ENCODE measurements at places on chromosomes 3 and 15.

GRCh38 chr3:134028486-134029255 is 1.1 kb downstream of the SLCO2A1 start:
- DNase-seq = no peak

- DNase-seq = no peak
Measured at GRCh38 chr3:18527691-18528090, 102.6 kb upstream of the SATB1 start.

DNA sequence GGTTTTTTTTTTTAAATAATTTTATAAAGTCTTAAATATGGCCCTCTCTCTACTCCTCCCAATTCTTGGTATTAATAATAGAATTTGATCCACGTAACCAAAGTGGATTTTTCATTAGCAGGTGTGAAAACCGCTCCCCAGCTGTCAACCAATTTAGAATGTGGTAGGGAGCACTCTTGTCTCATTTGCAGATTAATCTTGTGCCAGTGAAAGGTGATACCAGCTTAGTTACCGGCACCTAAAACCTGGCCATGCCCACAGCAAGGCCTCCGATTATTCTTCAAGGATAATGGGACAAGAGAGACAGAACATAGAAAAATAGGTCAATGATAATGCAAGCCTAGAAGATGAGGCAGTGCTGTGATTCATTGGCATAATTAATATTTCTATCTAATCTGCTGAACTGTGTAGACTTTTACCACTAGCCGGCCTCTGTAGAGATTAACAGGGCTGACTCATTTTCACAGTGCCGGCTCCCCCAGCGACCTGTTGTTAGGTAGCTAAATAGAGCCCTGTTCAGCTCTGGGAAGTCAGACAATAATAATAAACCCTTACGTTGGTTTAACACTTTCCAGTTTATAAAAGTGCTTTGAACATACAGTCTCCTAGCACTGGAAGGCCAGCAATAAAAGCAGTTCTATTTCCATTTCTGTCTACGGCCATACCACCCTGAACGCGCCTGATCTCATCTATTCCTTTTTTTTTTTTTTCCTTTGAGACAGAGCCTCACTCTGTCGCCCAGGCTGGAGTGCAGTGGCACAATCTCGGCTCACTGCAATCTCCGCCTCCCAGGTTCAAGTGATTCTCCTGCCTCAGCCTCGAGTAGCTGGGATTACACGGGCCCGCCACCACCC is 102.9 kb downstream of the SHQ1 start:
- no peak for DNase-seq

DNA sequence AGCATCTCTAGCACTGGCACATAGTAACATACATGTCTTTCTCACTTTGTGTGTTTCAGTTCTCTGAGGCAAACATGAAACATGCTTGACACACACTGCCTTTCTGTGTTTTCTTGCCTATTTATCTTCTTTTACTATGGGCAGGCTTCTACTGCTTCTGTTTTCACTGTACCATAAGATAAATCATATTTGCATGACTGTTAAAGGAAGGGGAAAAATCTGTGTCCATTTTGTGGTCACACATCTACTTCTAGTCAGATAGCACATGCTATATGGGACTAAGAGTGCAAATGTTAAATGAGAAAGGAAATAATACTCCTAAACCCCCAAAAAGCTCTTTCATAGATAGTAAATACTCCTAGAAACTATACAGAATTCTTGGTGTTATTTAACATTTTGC is 386.4 kb downstream of the ZBTB20 start:
- no peak for DNase-seq

DNA sequence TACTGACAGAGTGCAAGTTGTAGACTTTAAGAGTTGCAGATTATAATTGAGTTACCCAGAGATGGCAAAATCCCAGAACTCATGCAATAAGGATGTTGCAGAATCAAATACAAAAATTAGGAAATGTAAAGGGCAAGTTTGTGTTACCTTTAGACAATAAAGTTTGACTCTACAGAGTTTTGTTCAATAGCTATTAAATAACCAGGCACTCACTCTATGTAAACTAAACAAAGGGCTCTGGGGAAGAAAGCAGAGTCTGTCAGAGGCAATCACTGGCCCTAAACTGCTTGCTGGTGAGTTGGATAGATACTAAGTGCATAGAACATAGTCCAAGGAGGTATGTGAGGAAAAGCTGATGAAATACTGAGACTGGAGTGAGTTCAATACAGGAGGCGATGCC is 40.0 kb upstream of the PLCL2 start:
- peak; percentile 6 for DNase-seq

- DNase-seq = no peak
Measured at GRCh38 chr3:93904568-93904967, 69.1 kb downstream of the PROS1 start.

- no peak for DNase-seq
Measured at GRCh38 chr3:37736624-37737023, 125.1 kb upstream of the CTDSPL start.

DNA sequence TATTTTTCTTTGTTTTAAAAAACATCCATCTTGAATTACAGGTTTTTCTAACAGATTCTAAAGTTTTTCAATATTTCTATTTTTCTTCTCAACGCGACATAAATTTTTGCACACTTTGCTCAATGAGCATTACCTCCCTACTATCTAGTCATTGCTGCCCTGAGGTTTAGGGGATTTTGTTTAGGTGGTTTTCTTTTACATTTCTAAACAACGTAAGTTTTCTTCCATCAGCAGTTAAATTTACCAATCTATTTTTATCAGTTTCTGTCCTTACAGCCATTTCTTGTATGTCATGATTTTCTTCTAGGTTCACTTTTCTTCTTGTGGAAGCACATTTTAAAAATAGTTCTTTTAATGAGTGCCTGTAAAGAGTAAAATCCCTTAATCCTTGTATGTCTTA is 49.2 kb upstream of the CCR2 start:
- no peak for DNase-seq

DNA sequence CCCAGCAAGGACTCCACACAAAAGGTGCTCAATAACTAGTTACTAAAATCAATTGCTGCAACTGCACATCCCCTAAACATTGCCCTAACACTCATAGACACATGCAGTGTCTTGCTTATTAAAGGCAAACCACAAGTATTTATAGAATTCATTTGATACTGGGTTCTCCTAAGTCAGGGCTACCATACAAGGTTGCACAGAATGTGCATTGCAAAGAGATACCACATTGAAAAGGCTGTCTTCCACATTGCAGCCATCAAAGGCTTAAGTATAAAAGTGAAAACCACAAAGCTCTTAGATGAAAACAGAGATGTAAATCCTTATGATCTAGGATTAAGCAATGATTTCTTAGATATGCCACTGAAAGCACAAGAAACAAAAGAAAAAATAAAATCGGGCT is 33.6 kb upstream of the TOPAZ1 start:
- no peak for DNase-seq

DNA sequence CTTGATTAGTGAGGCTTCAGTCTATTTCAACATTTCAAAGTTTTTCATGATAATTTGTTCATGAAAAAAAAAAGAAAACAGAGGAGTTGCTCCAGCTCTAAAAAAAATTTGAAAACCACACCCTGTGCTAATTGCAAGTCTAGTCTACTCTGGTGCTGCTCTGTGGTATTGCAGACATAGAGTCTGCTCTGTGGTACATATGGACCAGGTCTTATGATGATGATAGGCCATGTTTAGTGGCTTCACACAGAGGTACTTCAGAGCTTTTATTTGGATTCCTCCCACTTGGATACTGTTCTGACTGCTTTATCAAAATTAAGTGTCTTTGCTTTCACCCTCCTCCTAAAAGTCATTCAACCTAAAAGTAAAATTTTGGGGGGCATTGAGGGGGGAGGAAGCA is 160.8 kb downstream of the ALCAM start:
- no peak for DNase-seq

GRCh38 chr3:157956850-157957249 is 149.4 kb downstream of the SHOX2 start:
- DNase-seq = no peak

- DNase-seq = no peak
Measured at GRCh38 chr15:67508407-67508806, 12.5 kb upstream of the C15orf61 start.

GRCh38 chr3:17238023-17238422 is 353.3 kb downstream of the PLCL2 start:
- peak; percentile 29 for DNase-seq

DNA sequence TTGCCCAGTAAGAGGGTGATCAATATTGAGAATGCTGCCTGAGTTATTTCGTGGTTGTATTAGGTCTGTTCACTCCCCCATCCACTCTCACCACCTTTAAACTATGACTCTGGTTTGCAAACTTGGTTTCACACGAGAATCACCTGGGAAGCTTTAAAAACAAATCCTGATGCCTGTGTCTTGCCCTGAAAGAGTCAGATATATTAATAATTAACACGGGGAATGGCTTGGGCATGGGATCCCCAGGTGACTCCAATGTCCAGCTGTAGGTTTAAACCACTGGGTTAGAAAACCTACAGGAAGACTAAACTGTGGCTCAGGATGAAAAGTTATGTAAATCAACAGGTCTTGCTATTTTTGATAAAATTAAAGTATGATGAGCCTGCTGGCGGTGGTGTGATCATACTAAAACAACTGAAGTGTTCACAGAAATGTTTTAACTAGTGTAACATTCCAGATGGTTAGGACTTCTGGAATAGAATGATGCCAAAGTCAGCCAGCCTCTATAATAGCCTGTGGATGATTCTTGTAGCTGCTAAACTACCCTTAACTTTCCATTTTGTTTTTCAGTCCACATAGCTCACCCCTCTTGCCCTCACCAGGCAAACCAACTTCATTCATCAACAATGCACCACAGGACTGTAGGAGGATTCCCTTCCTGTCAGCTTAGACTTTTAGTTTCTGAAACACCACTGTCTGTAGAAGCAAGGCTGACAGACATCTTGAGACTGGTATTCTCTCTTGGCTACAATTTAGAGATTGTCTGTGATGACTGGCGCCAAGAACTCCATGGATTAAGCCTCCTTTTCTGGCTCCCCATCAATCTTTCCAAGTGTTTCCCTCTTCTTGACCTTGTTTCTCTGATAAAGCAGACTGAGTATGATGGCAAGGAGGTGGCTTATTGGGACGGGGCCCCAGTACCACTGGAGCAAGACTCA is 119.1 kb upstream of the ADAMTS9 start:
- DNase-seq = no peak

DNA sequence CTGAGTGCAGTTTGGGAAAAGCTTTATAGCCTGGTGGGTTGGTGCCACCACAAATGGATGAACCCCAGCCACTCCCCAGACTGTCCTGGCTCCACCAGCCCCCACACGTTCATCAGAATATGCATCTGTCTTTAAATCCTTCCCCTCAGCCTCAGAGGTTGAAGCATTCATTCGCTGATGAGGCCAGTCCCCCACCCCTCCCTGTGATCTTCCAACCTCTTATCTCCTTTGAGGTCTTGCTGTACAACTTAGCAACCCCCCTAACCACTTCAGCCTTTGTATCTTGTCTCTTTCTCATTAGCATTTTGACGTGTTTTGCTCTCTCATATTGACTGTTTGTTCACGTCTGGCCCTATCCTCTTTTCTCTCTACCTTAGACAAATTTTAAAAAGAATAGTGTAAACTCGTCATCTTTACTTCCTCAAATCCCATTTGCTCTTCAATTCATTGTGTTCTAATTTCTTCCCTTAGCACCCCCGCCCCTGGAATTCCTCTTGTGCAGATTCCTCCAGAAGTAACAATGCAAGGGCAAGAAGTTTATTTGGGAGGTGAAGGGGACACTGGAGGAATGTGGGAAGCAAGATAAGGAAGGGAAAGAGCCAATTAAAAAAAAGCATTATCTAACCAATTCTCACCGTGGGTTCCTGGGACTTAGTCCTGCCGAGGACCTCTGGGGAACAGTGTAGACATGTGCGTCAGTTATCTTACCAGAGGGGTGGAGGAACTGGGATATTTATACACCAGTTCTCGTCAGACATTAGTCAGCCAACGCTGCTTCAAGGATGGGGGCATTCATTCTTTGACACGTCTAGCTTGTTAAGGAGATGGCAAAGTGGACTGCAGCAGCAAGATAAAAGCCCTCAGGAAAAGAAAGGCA is 38.6 kb downstream of the MOBP start:
- no peak for DNase-seq

- DNase-seq = no peak
Measured at GRCh38 chr3:89957451-89957850, 850.0 kb downstream of the EPHA3 start.

DNA sequence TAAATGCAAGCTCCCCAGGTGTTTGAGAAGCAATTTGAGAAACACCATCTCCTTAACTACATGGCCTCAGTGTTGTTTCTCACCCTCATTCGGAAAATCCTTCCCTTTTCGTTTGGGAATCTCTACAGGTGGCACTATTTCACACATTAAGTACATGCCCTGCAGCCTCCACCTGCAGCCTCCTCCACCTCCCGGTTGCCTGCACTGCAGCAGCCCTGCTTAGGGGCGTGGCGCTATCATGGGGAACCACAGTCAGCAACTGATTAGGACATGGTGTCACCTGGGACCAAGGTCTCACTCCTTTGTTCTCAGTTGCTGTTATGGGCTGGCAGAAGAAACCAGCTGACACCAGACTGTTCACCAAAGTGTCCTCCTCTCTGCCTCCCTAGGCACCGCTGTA is 11.7 kb upstream of the ZNF774 start:
- no peak for DNase-seq

GRCh38 chr15:67722030-67722817 is 103.1 kb upstream of the SKOR1 start:
- no peak for DNase-seq

GRCh38 chr3:128411574-128412064 is 55.1 kb downstream of the DNAJB8 start:
- DNase-seq = no peak

DNA sequence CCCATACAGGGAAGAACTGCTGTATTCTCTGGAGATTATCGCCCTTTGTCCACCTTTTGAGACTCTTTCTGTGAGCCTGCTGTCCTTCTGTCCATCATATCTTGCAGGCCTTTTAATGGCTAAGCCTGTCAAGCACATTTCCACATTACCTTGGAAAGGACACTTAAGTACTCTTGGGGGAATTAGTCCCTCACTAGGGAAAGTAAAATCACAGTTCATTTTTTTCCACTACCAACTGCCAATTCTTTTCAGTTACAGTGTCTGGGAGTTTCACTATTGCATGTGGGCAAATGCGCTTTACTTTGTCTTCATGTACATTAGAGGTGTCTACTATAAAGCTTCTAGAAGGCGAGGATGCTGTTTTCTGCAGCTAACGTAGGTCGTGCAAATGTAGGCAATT is 242.1 kb downstream of the NSUN3 start:
- no peak for DNase-seq

DNA sequence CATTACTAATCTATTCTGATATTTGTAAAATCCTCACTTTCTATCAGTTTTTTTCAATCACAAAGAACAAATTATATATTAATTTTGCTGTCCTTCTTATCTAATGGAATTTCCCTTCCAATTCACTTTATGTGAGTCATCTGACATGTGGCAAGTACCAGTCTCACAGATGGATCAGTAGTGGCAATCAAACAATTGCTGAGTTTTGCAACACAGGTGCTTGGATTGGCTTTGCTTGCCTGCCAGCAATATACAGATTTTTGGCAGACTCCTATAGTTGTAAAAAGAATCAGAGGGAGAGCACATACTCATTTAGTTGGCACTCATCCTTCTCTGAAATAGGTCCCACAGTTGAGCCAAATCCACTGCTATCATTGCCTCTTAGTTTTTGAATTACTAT is 83.7 kb downstream of the BCHE start:
- DNase-seq = no peak

- no peak for DNase-seq
Measured at GRCh38 chr15:85834651-85835050, 39.9 kb upstream of the KLHL25 start.

All from GM23248 (cell line).